ENCODE measurements at places on chromosomes 2 and 18.

- no peak for DNase-seq
These were observed 4.4 kb downstream of the NCOA1 start for GRCh38 chr2:24495451-24495850.

DNA sequence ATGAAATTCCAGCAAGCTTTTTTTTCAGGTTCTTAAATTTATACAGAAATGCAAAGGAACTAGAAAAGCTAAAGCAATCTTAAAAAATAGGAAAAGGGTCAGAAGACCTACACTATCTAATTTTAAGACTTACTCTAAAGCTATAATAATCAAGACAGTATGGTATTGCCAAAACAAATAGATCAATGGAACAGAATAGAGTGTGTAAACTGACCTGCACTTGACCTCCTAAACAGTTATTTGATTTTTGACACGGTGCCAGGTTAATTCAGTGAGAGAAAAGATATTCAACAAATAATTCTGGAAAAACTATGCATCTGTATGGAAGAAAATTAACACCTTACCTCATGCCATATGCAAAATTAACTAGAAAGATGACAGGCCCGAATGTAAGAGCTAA is 73.6 kb downstream of the OLA1 start:
- peak; percentile 68 for DNase-seq

- no peak for DNase-seq
These were observed 25.4 kb upstream of the RHOB start for GRCh38 chr2:20421336-20421987.

- no peak for DNase-seq
These were observed 3.1 kb upstream of the MSGN1 start for GRCh38 chr2:17813010-17813741.

GRCh38 chr18:51038110-51038509 is 8.1 kb downstream of the SMAD4 start:
- DNase-seq, result no peak

DNA sequence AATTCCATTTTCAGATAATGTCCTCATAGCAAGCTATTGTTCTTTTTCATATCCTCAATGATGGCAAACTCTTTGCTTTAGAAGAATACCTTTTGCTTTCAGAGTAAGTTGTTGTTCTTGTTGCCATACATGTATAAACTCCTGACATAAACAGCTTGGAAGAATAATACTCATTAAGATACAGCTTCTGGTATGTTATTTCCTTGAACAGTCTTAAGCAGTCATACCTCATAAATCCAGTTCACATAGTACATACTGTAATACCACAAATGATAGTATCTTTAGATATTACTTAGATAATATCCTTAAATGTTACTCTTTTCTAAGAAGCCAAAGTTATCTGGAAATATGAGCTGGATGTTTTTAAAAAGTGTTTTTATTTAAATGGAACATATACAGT is 23.2 kb downstream of the METTL8 start:
- DNase-seq, result peak; percentile 41

DNA sequence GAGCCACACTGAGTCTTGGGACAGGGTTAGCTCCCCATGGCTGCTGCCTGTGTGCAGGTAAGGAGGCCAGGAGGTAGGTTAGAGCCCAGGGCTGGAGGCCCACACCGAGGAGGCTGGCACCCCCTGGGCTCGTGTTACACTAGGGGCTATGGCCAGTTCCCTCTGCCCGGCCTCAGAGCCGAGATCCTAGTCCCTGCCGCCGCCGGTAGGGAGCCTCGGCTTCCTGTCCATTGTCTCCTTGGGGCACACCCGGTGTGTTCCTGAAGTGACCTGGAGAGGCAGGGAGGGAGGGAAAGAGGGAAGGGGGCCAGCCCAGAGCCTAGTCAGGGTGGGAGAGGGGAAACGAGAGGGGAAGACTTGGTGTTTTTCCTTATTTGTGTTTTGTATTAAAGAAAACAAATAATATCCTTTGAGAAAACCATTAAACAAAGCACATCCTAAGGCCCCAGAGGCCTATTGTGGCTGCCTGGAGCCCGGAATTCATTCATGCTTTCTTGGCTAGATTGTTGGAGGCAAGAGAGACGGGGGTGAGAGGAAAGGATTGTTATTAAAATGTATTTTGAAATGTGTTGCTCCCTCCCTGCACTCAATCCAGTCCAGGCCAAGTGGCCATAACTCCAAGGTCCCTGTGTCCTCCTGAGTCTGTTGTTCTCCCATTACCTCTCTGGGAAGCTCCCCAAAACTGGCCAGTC is 170.7 kb downstream of the CTIF start:
- DNase-seq, result no peak

- no peak for DNase-seq
These were observed 6.5 kb upstream of the LGALSL start for GRCh38 chr2:64447317-64448040.

DNA sequence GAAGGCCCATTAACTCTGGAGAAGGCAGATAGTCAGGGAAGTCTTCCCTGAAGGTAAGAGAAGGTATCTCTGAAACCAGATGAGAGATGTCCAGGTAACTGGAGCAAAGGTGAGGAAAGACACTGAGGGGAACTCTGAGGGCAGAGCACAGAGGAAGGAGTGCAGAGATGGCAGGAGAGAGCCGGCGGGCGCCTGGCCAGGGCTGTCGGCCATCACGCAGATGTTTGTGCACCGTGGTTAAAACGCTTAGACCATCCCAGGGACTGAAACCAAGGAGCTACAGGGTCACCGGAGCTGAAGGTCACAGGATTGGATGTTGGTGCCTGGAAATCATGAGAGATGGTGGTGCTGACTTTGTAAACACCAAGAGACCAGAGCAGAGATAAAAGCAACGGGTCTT is 55.4 kb downstream of the LAMA1 start:
- no peak for DNase-seq

DNA sequence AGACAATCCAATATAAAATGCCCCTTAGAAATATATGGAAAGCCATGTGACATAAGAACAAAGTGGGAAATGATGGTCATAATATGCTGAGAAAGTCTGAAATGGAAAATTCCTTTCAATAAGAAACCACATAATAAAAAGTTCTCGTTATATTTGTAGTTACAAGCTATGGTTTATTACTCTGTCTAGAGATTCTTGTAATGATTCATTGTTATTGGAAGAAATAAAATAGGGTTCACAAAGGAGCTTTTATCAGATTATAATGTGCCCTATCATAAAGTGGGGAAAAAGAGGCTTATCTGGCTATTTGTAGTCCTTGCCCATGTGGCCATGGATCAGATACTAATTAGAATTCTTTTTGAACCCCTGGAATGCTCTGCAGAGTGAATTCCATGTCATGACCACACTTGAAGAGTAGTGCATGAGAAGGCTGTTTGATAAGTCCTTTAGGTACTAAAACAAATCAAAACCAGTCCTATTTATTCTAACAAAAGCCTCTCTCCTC is 420.7 kb upstream of the NRP2 start:
- no peak for DNase-seq

- no peak for DNase-seq
These were observed 63.3 kb upstream of the STK17B start for GRCh38 chr2:196234672-196235071.

DNA sequence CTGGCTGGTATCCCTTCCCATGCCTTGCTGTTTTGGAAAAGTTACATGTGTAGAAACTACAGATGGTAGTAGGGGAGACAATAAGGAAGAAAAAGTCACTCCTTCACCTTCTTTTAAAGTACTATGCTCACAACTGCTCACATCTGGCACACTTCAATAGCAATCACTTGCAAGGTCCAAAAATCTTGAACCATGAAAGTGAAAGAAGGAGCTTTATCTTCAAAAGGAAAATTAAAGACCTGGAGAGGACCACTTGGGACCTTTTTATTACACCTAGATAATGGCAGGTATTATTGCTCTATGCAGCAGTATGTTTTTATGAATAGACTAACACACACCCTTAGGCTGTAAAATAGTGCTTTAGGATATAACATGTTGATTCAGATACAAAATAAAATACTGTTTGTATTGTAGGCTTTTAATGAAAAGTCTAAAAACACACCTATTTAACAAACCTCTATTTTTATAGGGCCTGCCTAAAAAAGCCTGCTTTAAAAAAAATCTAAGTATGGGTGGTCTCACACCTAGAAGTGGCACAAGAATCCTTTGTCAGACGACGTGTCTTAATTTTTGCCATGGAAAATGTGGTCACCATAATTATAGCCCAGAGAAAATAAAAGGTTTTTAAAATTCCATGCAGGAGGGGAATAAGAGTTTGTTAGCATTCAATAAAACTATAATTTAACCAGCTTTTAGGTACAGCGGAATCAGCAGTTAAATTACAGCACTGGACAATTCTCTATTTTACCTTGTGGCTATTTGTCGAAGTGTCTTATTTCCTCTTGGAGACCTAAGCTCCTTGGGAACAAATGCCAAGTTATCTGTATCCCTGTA is 124.0 kb downstream of the BCL2 start:
- no peak for DNase-seq

- peak; percentile 89 for DNase-seq
These were observed 12.8 kb downstream of the TFPI start for GRCh38 chr2:187541086-187542085.

DNA sequence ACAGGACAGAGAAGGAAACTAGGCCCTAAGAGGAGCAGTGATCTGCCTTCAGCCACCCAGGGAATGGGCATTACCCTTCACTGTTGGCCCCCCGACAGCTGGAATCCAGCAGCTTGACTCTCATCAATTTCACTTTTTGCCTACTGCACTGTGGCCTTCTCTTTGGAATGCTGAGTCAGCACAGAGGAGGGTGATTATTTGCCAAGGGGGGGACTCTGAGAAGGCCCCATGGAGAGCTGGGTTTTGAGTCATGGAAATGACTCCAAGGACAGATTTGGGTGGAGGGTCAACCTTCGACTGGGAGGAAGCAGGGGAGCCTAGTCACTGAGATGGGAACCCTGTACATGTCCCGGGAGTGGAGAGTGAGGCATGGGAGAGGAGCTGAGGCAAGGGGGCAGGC is 38.1 kb upstream of the NTSR2 start:
- DNase-seq, result no peak

DNA sequence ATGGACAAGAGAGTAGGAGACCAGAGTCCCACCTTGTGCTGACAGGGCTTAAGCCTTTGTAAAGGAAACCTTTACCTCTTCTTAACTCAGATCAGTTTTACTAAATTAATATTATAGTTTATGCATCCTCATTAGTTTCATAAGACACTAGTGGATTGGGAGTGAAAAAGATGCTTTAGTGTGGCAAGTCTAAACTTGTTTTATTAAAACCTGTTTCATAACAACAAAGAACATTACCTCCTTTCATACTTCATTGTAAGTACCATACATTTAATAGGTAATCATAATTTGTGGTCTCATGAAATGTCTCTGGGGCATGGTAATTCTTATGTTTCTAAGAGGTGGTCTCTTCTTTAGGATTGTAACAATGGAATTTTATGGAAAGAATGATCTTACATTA is 63.4 kb downstream of the PIKFYVE start:
- no peak for DNase-seq

GRCh38 chr2:98140210-98140609 is 53.2 kb downstream of the VWA3B start:
- no peak for DNase-seq

DNA sequence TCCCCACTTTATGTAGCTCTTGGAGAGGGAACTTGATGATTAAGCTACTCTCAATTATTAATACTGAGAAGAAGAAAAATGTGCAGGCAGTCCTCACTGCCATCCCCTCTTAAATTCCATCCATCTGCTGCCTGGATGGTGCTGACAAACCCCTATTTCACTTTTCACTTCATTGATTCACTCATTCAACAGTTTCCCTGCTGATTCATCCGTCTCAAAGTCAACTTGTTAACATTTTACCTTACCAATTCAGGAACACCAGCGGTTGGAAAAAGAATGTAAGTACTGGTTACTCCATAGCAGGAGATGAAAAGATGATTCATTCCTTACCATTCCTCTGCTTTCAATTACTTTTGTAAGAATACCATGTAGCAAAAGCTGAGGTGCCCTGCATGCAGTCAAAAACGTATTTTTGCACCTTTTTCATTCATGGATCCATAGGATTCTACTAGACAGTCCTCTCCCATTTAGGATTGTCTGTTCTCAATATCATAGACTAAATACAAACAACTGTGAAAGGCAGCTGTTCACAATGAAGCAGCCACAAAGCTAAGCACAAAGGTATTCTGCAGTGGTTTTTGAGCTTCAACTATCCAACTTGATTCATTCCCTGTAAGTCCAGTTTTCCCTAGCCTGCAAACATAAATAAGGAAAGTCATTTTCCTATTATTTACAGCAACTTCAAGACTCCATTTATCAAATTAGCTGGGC is 262.0 kb downstream of the MREG start:
- no peak for DNase-seq

- DNase-seq, result no peak
These were observed 17.3 kb downstream of the CAPN10 start for GRCh38 chr2:240603846-240604245.

DNA sequence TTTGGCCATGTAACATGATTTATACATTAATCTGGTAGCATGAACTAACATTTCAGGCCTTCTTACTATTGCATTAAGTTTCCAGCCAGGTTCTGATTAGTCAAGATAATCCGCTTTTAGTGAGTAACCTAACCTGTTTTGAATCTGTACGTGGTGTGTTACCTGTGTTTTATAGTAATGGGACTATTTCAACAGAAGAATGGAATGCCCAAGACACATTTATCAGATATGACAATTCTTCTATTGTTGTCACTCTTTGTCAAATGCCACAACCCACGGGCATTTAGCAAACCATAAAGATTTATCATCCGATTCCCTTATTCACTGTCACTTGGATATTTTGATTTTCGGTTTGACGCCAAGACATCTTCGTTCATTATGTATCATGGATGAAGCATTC is 117.9 kb downstream of the ETAA1 start:
- DNase-seq, result peak; percentile 51

- DNase-seq, result no peak
These were observed 23.3 kb downstream of the SPDYA start for GRCh38 chr2:28833740-28834470.

- no peak for DNase-seq
These were observed 38.3 kb upstream of the IL1R1 start for GRCh38 chr2:102103992-102104871.

- DNase-seq, result no peak
These were observed 20.0 kb upstream of the NABP1 start for GRCh38 chr2:191657977-191658376.

DNA sequence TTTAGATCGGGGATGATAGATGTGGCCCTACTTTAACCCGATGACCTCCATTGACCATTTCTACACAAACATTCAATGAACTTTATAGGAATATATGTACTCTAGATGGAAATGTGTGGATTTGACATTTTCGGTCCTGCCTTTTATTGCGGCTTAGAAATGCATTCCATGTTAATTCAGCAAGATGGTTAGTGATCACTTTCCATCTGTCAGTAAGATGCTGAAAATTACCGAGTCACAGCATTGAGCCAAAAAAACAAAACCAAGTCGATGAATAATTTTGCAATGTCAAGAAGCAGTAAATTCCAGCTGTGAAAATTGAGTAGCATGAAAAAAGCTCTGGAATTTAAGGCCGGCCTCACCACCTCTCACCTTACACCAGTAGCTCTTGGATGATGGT is 1642.6 kb upstream of the NXPH2 start:
- DNase-seq, result no peak
